ENCODE measurements at places on chromosomes 11 and 22. TPM values are rescaled to one million over a fixed set of nuclear protein-coding genes. Genes with fewer than 3 reads are reported as not detected.

DNA sequence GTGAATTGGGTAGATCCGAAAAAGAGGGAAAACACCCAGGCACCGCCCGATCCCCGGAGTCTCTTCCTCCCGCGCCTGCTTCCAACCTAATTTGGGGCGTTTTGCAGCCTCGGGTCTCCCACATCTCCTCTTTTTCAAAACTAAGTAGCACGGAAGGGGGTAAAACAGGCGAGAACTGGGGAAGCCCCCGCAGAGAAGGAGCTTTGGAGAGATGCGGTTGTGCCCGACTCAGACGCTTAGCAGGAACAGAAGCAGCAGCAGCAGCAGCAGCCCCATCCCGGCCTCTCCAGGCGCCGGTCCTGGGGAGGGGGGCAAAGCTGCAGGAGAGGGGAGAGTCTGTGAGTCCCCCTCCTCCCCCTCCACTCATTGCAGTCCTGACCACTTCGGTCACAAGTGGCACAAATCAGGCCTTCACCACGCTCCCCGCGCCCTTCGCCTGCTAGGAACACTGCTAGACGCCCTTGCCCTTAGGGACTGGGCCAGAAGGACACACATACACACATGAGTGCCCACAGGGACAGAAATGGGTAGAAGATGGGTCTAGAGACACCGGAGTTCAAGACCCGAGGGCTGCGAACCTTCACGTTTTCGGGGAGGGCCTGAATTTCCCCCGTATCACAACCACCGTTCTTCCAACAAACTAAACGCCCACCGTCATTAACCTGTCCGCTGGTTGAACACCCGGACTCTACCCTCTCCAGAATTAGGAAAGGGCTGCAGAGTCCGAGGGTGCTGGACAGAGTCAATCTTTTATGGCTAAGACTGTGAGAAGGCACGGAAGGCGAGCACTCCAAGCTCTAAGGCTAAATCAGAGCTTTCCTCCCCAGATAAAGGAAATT, 98.3 kb upstream of the HSD17B12 start:
- H3K4me1 ChIP-seq, result no peaks in the 10 kb centered on the region
- H3K4me3 ChIP-seq, result no peak overlapping the region
- H3K27me3 ChIP-seq, result peaks cover 2% of the 10 kb centered on the region
- no peaks in the 10 kb centered on the region for H3K36me3 ChIP-seq
- DNase-seq, result no peak

- H3K27ac ChIP-seq, result no peak overlapping the region
- no peaks in the 10 kb centered on the region for H3K27me3 ChIP-seq
- no peaks in the 10 kb centered on the region for H3K36me3 ChIP-seq
- no peak for DNase-seq
- H3K4me3 ChIP-seq, result no peak overlapping the region
Observed at GRCh38 chr11:44638032-44638431, 72.6 kb downstream of the CD82 start.

IFITM2 gene
- 343 TPM for total RNA-seq

HBB gene
- 262 TPM for total RNA-seq

NAALAD2 gene
- total RNA-seq, result 1.4 TPM

GRCh38 chr22:50150161-50151129, 20.1 kb upstream of the PANX2 start:
- H3K27ac ChIP-seq, result no peak overlapping the region
- H3K36me3 ChIP-seq, result no peaks in the 10 kb centered on the region
- H3K4me3 ChIP-seq, result no peak overlapping the region
- no peaks in the 10 kb centered on the region for H3K27me3 ChIP-seq

FOSL1 gene
- 0.35 TPM for total RNA-seq

FOLR2 gene
- total RNA-seq, result 28.3 TPM

PARVA gene
- total RNA-seq, result 11.2 TPM

DNA sequence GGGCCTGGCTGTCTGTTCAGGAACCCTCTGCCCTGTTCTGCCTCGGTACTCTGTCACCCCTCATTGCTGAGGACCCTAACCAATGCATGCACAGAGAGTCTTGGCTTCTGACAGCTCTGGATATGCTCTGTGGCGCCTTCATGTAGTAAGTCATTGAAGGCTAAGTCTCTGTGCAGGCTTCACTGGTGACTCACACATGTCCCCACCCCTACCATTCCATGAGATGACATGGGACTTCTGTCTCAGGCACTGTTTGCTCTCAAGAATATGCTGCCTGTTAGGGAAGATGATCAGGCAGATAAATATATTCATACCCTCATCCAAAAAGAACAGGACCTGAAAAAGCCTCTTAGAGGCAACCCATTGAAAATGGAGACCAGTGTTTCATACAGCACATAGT, 43.6 kb upstream of the HORMAD2 start:
- no peak overlapping the region for H3K4me3 ChIP-seq
- H3K4me1 ChIP-seq, result peaks cover 18% of the 10 kb centered on the region
- no peaks in the 10 kb centered on the region for H3K36me3 ChIP-seq
- H3K27me3 ChIP-seq, result no peaks in the 10 kb centered on the region
- DNase-seq, result peak; percentile 23

SNX32 gene
- total RNA-seq, result not detected

DNA sequence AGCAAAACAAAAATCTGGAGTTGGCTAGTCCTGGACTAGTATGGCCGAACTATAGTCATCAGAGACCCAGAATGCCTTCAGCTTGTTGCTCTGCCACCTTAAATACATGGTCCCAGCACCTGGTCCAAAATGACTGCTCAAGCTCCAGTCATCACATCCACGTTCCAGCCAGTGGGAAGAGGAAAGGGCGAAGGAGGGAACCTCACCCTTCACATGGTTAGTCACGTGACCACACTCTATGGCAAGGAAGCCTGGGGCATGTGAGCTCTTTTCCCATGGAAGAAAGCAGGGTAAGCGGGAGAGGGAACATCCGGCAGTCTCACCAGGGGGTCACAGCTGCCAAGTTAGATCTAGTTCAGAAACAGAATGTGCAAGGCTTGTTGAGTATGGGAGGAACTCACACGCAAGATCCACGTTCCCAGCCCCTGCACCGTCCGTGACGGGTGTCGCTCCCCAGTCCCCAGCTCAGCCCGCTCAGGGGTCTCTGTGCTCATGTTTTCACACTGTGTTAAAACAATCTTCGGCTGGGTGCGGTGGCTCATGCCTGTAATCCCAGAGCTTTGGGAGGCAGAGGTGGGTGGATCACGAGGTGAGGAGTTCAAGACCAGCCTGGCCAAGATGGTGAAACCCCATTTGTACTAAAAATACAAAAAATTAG, 1.9 kb upstream of the ANO9 start:
- no peak overlapping the region for H3K4me3 ChIP-seq
- H3K4me1 ChIP-seq, result no peaks in the 10 kb centered on the region
- no peak for DNase-seq

DNA sequence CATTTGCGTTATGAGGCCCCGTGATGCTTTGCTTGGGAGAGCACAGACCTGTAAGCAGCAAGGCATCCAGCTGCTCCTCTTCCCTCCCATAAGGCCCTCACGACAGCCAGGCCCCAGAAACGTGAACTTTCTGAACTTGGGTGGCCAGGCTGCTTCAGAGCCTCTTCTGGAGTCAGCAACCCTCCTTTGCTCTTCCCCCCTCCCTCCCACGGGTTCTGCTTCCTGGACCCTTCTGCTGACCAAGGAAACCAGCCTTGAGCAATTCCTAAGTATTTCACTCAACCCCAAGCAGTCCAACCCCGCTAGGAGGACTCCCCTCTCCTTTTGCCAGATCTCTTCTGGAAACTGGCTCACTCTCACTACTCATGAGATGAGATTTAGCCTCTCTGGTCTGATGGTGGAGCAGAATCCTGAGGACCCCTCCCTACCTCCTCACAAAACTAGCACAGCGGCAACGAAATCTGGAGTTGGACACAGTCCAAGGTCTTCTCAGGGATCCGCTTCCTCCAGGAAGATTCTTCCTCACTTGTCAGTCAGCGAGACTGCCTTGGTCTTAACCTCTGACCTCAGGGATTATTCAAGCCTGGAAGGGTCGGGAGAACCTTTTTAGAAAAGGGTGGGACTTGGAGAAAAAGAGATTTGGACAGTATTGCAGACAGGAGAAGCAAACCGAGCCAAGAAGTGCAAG, 86.2 kb downstream of the UBASH3B start:
- no peak overlapping the region for H3K4me3 ChIP-seq
- H3K36me3 ChIP-seq, result no peaks in the 10 kb centered on the region
- no peaks in the 10 kb centered on the region for H3K27me3 ChIP-seq
- peak overlapping the region; percentile 49 for H3K27ac ChIP-seq
- DNase-seq, result peak; percentile 37

GRCh38 chr11:1656061-1656441, 26.5 kb downstream of the KRTAP5-5 start:
- no peaks in the 10 kb centered on the region for H3K36me3 ChIP-seq
- peaks cover 42% of the 10 kb centered on the region for H3K4me1 ChIP-seq
- H3K4me3 ChIP-seq, result no peak overlapping the region

DNA sequence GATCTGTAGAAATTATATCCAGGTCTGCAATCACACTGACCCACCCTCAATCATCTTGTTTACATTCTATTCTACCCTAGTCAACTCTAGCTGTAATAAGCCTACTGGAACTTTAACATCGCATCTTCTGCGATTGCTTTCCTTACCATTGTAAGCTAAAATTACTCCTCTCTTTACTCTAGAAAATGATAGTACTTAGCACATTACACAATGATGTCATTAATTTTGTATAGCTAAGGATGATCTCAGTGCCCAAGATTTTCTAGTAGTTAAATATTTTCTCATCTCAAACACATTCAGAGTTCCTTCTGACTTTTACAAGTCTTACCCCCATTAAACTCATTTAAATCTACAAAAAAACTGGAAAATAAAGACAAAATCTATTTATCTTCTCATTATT, 39.6 kb upstream of the CTSC start:
- no peaks in the 10 kb centered on the region for H3K4me1 ChIP-seq
- no peak overlapping the region for H3K4me3 ChIP-seq
- H3K27me3 ChIP-seq, result no peaks in the 10 kb centered on the region
- DNase-seq, result no peak
- no peak overlapping the region for H3K27ac ChIP-seq
- no peaks in the 10 kb centered on the region for H3K36me3 ChIP-seq

FAM89B gene
- total RNA-seq, result 14.4 TPM

GRCh38 chr22:20551805-20552442, 44.5 kb downstream of the MED15 start:
- H3K4me3 ChIP-seq, result no peak overlapping the region
- H3K36me3 ChIP-seq, result peaks cover 17% of the 10 kb centered on the region
- H3K27ac ChIP-seq, result peak overlapping the region; percentile 69
- H3K4me1 ChIP-seq, result no peaks in the 10 kb centered on the region
- H3K27me3 ChIP-seq, result no peaks in the 10 kb centered on the region

GRCh38 chr22:46413725-46414379, 78.3 kb downstream of the TRMU start:
- no peaks in the 10 kb centered on the region for H3K4me1 ChIP-seq
- no peaks in the 10 kb centered on the region for H3K27me3 ChIP-seq
- H3K4me3 ChIP-seq, result no peak overlapping the region

- no peaks in the 10 kb centered on the region for H3K27me3 ChIP-seq
- DNase-seq, result no peak
- no peak overlapping the region for H3K4me3 ChIP-seq
- H3K36me3 ChIP-seq, result no peaks in the 10 kb centered on the region
- no peaks in the 10 kb centered on the region for H3K4me1 ChIP-seq
Observed at GRCh38 chr11:106409671-106410070, 332.2 kb downstream of the AASDHPPT start.

DNA sequence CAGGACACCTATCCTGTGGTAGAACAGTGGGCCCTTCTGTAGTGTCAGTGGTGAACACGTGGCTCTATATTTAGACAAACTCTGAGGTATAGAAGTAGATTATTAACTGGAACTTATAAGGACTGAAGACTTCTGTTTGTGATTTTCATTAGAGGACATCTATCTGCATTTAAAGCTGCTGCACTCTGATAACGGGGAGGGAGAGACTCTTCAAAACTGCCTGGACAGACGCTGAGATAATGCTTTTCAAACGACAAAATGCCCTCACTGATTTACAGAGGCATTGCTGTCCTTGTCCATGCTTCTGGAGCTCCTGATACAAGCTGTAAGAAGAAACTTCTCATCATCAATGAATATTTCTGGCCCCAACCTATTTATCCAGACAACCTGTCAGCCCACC, 425.2 kb downstream of the OPCML start:
- H3K4me1 ChIP-seq, result no peaks in the 10 kb centered on the region
- no peaks in the 10 kb centered on the region for H3K36me3 ChIP-seq
- H3K27me3 ChIP-seq, result no peaks in the 10 kb centered on the region
- no peak overlapping the region for H3K27ac ChIP-seq
- no peak for DNase-seq

- no peaks in the 10 kb centered on the region for H3K36me3 ChIP-seq
- H3K4me3 ChIP-seq, result no peak overlapping the region
- H3K4me1 ChIP-seq, result no peaks in the 10 kb centered on the region
Observed at GRCh38 chr22:40285513-40285912, 60.8 kb upstream of the ADSL start.

DNA sequence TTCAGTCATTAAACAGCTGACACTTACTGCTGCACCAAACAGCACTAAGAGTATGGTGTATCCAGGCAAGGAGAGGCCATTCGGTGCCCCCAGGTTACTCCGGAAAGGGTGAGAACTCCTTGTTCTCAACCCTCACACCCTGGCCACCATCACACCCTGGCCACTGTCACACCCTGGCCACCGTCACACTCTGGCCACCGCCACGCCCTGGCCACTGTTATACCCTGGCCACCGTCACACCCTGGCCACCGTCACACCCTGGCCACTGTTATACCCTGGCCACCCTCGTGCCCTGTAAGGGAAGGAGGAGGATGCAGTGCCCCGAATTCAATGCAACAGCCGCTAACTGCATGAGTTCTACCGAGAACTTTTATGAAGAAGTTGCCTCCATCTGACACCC, 644.4 kb downstream of the TBC1D22A start:
- H3K27me3 ChIP-seq, result no peaks in the 10 kb centered on the region
- H3K36me3 ChIP-seq, result no peaks in the 10 kb centered on the region
- H3K4me1 ChIP-seq, result no peaks in the 10 kb centered on the region
- H3K27ac ChIP-seq, result no peak overlapping the region

CALCA gene
- 8.6 TPM for total RNA-seq

POU2AF2 gene
- not detected for total RNA-seq

TRIM51 gene
- total RNA-seq, result not detected

Measured in right lobe of liver (tissue), 6 donors.